ENCODE measurements at places on chromosomes 5 and 9.

DNA sequence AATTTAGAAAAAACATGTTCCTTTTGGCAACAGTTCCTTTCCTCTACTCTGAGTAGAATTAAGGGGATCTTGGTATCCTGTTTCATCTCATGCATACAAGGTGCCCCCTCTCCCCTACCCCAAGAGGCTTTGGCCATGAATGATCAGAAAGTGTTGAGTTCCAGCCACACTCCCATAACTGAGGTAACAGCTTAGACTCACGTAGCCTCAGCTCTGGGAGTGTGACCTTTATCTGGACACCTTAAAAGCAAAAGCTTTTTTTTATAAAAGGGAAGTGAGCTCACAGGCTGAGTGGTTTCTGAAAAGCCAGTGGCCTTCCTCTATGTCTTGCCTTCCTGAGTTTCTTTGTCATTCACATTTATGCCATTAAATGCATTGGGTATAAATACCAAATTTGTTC, 900 bp upstream of the HAVCR2 start:
- peak; percentile 73 for DNase-seq

- no peak for DNase-seq
These were observed 62.8 kb downstream of the CD180 start for GRCh38 chr5:67133776-67134175.

DNA sequence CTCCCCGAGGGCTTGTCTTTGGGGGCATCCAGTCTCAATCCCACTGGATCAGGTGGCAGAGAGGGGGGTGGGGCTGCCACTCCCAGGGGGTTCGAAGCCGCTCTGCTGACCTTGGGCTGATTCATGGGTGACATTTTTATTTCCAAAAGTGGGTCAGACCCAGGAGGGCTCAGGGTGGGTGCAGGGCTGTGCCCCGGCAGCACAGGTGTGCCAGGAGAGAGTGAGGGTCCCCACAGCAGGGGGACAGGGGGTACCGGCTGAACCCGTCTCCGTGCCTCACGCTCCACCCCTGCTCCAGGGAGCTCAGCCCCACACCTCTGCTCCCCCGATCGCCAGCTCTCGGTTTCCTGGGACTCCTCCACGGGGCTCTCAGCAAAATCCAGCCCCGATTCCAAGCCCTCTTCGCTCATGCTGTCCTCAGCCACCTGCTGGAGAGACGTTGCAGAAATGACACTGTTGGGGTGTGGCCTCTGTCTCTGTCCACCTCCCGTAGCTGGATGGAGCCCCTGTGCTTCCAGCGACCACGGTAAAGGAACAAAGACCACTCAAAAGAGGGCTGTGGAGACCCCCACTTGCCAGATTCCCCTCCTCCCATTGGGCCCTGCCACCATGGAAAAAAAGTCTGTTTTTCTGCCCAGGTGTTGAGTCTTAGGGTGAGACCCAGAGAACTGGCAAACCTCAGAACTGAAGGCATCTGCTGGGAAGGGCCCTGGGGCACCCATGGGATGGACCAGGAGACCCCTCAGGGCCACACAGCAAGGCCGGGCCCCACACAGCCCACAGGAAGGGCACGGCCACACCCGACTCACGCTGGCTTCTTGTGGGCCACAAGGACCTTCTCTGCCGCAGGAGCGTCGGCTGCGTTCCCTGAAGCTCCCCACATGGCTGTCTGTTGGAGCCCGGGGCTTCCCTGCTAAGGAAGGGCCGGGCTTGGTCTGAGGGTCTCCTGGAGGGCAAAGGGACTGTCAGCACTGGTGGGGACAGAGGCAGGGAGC, 10.6 kb upstream of the QSOX2 start:
- no peak for DNase-seq

DNA sequence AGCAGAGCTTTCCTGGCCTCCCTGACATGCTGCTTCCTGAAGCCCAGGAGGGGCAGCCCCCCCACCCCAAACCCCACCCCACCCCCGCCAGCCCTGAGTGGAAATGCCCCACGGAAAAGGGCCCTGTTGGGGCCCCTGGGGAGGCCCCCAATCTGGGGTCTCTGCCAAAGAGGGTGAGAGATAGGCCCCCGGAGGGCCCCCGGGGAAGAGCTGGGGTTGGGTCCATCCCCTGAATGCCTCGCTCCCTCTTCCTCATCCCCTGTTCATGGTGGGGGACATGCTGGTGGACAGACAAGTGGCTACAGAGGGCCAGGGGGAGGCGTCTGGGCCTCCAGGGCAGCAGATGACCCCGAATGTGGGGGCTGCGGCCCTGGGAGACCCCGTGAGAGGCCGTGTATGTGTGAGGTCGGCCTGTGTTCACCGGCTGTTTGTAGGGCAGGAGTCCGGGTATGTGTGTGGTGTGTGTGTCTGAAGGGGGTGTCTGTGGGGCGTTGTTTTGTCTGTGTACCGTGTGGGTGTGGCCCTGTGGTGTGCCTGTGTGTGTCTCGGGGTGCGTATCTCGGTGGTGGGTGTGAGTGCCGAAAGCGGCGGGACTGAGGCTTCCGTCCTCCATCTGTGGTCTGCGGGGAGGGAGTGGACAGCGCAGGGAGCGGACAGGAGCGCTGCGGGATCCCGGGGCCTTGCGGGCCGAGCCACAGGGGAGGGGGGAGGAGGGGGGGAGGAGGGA, 11.3 kb downstream of the C9orf50 start:
- DNase-seq: peak; percentile 59

DNA sequence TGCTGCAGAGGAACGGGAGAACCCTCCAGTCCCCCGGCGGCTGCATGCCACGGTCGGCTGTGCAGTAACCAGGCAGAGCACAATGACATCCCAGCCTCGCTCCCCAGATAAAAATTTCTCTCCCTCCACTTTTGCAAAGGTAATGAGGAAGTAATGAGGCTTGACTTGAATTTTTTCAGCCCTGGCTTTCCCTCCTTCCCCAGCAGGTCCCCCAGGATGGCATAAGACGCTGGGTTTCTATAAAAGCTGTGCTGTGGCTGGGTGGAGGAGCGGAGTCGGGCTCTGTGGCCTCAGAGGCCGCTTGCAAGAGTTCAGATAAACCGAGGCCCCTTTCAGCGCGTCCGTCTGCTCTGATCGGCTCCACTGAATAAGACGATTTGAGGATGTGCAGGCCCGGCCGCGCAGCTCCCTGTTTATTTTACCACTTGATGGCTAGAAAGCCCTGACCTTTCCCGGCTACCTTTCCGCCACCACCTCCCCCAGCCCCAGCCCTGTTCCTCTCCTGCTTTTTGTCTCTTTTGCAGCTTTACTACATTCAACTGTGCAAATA, 351.9 kb upstream of the IRX2 start:
- no peak for DNase-seq

DNA sequence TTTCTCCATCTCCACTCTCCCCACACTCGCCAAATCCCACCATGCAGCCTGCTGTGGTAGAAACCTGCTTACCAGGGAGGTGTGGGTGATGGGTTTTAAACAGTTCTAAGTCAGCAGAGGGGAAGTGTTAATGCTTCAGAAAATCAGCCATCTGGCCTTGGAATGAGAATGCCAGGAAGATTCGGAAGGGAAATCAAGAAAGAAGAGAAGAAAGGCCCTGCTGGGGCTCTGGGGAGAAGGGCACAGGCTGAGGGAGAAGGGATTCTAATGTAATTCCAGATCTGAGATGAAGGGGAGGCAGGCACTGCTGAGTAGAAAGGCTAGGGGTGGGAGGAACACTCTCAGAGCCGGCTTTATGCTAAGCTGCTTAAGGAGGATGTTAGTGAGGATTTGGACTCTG, 434.7 kb upstream of the DMAC1 start:
- DNase-seq: no peak

- DNase-seq: peak; percentile 89
These were observed 193.0 kb downstream of the MELK start for GRCh38 chr9:36765468-36766341.

GRCh38 chr5:179430193-179431175, 85.2 kb upstream of the ADAMTS2 start:
- no peak for DNase-seq

DNA sequence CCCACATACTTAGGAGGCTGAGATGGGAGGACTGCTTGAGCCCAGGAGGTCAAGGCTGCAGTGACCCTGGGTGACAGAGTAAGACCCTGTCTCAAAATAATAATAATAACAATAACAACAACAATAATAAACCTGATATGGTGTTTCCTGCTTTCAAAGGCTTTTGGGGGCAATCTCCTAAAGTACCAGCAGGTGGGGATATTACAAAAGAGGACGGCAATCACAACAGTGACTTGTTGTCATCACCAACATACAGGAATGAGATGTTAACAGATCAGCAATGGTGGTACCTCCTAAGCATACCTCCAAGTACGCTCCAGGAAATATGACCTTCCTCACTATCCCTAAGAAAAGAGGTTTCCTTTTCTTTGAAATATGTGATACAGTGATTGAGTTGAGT, 91.1 kb upstream of the RNF180 start:
- no peak for DNase-seq

DNA sequence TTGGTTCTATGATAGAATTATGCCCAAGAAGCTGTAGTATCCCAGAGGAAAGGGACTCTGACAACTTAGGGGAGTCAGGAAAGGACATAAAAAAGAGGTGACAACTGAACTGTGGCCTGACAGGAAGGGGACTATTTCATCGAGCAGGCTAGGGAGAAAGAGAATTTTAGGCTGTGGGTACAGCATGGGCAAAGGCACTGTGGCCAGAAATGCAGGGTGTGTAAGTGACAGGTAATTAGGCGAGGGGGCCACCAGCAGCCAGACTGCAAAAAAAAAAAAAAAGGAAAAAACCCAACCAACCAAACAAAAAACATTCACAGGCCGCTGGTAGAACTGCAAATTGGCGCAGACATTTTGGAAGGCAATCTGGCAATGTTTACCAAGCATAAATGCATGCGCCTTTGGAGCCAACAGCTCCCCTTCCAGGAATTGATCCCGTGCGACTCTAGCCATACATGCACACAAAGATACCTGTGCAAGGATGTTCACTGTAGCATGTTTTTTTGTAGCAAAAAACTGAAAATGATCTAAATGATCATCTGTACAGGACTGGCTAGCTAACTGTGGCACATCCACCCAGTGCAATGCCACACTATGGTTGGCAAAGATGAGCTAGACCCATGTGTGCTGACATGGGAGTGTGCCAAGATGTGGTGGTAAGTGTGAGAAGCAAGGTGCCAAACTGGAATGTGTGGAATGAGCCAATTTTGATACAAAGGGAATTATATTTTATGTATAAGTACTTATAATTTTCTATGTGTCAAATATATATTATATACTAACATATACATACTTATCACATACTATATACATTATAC, 1.1 kb downstream of the EIF4E1B start:
- no peak for DNase-seq

DNA sequence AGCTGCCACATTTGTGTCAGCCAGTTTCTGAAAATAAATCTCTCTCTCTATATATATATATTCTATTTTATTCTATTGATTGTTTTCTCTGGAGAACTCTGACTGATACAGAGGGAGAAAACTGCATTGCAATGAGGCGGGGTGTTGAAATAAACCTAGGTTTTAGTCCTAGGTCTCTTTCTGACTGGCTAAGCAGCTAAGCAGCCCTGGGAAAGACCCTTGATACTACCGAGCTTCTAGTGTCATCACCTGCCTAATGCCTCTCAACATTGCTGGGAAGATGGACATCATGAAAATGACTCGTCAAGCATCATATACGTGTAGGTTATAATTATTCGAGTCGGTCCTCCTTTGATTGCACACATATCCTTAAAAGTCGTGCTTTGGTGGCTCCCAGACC, 166.5 kb upstream of the IL12B start:
- no peak for DNase-seq

- no peak for DNase-seq
These were observed 42.3 kb downstream of the RNF180 start for GRCh38 chr5:64207978-64208377.

DNA sequence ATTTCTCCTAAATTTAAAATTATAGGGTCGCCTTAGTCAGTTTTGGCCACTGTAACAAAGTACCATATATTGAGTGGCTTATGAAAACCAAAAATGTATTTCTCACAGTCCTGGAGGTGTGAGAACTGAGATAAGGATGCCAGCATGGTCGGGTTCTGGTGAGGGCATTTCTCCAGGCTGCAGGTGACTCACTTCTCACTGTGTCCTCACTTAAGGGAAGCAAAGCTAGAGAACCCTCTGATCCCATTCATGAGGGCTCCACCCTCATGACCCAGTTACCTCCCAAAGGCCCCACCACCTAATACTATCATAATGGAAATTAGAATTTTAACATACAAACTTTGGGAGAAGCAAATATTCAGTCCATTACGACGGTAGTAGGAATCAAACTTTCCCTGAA, 75.1 kb upstream of the FBN2 start:
- DNase-seq: no peak

GRCh38 chr5:170482511-170482910, 21.3 kb upstream of the KCNIP1 start:
- no peak for DNase-seq

GRCh38 chr9:78261403-78262001, 25.6 kb downstream of the CEP78 start:
- DNase-seq: no peak

GRCh38 chr9:13900449-13900848, 413.5 kb downstream of the NFIB start:
- no peak for DNase-seq

GRCh38 chr5:149953436-149954121, 7.0 kb upstream of the SLC26A2 start:
- DNase-seq: no peak

GRCh38 chr5:120314191-120314590, 149.9 kb upstream of the PRR16 start:
- DNase-seq: peak; percentile 10

DNA sequence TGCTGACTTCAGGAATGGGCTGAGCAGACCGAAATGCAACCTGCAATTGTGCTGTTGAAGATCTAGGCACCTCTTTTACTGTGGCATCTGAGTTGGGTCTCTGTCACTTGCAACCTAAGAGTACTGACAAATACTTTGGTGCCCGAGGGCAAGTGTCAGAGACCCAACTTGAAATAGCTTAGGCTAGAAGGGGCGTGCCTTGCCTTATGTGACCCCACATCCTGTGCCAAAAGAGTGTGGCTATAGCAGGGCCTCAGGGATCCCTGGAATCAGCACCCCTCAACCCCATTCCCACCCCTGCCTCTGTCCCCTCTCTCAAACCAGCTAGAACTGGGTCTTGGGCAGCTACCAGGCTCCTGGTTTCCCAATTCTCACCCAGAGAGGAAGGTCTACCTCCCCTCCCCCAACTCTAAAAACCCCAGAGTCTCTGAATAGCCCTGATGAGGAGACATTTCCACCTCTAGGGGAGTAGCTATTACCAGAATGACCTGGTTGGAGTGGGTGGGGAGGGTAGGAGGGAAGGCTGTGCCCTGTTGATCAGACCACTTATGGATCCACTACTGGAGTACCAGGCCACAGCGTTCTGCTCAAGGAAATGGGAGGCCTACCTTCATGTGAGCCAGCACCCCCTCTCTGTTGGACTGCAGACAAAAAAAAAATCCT, 17.5 kb downstream of the RAI14 start:
- DNase-seq: no peak

DNA sequence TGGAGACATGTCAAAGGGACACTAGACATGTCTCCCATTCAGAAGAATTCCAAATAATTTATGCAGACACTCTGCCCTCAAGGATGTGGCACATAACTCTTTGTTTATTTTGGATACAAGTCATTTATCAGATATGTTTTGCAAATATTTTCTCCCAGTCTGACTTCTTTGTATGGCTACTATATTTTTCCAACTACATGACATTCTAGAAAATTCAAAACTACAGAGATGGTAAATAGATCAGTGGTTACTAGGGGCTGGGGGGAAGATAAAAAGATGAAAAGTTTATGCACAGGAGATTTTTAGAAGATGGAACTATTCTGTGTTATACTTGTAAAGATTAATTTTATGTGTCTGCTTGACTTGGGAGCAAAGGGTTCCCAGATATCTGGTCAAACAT, 347.3 kb upstream of the TRPC7 start:
- DNase-seq: no peak

- no peak for DNase-seq
These were observed 258.7 kb upstream of the CLINT1 start for GRCh38 chr5:158117467-158118160.

- DNase-seq: no peak
These were observed 655.2 kb downstream of the ANXA1 start for GRCh38 chr9:73806876-73807275.

Measured in suppressor macrophage (primary cell).